ENCODE measurements at places on chromosomes 5 and 9.
A peak's percentile ranks its signal among the peaks of the same experiment; 100 is the strongest.

- no peak for DNase-seq
These were observed 1.6 kb downstream of the HAPLN1 start for GRCh38 chr5:83718936-83719495.

GRCh38 chr9:109588415-109588814, 90.3 kb upstream of the PTPN3 start:
- peak; percentile 29 for DNase-seq

DNA sequence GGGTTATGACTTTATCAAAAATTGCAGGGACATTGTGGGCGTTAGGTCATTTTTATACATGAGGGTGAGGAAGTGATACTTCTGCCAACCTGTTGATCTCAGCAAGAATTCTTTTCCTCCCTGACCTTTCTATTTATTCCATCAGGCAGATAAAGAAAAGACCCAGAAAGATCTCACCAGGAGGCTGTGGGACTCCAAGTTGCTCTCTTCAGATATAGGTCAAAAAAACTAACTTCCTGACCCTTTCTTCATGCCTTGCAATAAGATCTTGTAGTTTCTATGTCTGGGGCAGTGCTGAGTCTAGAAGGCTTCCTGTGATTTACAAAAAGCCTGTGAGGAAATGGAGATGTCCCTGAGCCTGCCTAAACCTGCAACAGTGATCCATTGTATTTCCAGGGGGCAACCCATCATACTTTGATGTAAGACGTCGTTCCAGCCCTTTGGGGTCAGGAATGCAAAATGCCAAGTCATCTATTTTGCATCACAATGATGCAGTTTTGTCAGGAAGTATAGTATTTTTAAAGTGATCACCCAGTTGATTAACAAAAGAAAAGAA, 22.0 kb upstream of the PIK3R1 start:
- no peak for DNase-seq

DNA sequence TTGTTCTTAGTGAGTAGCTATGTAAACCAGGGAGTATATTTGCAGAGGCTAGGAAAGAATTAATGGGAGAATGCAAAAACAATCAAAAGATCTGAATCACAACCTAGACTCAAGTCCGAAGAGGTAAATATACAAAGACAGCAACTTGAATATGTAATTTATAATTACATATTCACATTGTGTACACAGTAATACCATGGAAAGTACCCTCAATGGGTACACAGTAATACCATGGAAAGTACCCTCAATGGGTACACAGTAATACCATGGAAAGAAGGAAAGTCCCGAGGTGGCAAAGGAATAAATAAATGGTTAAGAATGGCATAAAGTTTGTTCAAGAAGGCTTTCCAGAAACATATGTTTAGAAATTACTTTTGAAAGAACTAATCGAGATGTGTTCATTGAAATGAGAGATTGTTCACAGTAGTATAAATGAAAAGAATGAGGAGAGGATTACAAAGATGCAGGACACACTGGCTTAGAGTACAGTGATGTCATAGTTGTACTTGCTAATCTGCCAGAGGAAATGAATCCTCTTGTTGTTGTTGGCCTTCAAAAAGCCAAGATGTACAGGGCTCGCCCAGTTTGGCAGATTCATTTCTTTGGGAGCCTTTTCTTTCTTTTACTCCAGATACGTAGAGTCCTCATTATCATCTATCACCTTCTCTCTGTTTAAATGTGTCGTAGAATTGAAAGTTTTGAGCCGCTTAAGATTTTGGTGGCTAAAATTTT, 116.0 kb downstream of the UNC13B start:
- no peak for DNase-seq

DNA sequence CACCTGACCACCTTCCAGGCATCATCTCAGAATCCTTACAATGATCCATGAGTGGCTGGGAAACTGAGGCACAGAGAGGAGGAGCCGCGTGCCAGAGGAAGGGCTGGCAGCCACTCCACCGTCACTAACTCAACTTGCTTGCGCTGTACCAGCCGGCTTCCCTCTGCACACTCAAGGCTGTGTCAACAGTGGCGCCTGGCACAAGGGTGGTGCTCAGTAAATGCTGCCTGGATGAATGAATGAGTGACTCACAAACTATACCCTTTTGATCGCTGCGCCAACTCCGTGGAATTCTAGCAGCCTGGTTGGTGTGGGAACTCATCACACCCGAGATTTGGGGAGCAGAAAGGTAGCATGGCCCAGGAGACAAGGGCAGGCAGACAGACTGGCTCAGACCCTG, 21.9 kb downstream of the PRRX2 start:
- no peak for DNase-seq
